ENCODE measurements at places on chromosomes 7 and 10.

DNA sequence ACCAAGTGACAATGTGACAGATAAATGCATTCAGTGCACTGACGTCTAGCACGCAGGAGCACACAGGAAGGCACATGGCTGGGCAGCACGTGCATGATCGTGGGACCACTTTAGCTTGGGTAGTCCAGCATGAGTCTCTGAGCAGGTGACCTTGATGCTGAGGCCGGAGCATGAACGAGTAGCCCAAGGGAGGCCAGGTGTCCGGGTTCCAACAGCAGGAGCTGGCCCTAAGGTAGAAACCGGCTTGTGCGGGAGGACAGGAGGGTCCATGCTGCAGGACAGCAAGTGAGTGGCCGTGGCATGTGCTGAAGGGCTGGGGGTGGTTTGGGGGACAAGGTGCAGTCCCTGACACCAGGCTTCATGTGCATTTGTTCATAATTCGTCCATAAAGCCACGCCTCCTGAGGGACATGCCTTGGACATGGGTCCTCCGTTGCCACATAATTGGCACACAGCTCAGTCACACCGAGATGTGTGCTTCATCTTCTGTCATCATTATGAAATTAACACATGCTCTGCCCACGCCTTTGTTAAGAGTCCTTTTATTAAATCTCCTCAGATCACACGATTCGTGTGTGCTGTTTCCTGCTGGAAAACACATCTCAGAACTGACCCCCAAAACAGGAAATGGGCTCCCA, 3.1 kb upstream of the STK32C start:
- no peak for DNase-seq

DNA sequence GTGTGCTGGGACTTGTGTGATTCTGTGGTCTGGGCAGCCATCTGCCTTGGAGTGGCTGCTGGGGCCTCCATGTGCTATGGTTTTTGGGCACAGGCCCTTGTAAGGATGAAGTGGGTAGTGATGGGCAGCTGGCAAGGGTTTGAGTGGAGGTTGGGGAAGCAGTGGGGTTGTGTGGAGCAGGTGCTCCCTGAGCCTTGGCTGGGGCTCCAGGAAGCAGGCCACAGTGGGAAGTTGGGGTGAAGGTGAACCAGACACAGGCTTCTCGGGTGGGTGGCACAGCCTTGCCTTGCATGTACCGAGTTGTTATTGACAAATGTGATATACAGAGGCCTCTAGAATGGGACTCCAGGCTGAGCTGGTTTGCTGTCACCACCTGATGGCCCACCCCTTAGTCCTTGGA, 82.3 kb downstream of the ADCY1 start:
- no peak for DNase-seq

DNA sequence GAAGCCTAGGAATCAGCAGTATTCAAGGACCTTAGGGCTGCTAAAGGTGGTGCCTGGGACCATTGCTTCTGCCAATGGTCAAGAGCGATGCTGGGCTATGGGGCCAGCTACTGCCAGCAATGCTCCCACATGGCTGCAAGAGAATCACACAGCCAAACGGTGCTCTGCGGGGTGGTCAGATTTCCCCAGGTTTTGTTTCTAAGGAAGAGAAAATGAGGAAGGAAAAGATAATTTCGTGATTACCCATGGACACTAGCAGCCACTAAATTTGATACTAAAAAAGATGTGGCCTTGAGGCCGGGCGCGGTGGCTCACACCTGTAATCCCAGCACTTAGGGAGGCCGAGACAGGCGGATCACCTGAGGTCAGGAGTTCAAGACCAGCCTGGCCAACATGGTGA, 83.0 kb downstream of the LYZL2 start:
- DNase-seq = no peak

DNA sequence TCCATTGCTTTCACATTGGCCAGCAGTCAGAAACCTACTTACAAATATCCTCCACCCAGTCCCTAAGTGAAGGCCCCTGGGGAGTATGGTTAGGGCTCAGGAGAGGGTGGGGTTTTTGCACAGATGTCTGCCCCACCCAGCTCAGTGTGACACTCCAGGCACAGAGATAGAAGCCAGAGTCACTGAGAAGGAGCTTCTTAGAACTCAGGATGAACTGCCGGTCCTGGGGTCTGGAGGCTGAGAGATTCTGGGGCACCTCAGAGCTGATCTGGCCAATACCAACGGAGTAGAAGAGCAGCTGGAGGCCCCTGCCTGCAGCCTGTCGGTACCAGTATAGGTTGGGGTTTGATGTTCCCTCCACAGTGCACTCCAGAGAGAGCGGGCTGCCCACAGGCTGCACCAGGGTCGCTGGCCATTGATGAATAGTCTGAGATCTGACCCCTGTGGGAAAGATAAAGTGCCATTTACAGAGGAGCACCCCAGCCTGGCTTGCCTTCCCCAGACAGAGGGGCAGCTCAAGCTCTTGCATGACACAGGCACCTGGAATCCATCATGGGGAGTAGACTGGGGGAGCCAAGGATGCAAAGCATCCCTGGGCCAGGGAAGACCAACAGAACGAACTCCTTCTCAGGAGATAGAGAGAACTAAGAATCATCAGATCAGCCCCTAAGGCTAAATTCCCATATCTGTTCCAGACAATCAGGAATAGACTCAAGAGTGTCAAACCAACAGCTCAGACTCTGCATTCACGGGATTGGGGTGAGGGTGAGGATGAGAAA, 41.9 kb downstream of the PRSS2 start:
- DNase-seq = peak; percentile 60

DNA sequence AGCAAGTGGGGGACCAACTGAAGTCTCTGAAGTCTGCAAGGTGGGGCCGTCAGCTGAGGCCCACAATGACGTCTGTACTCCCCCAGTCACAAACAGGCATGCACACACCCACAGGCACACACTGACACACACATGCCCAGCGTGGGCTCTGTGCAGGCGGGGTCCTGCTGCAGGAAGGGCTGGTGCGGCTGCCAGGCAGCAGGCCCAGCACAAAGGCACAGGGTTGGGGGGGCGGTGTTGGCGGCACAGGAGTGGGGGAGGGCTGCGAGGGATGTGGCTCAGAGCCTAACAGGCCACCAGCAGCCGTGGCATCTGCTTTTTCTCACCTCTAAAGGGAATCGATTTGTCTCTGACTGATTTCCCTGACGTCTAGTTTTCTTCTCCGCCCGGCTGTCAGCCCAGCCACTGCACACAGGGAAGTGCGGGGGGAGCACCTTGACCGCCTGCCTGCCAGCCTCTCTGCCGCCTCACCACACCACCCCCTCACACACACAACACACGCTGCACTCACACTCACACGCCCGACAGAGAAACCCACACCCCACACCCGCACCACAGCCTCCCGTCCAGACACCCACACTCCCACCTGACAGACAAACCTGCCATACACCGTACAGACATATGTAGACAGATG, 43.5 kb upstream of the ZMIZ1 start:
- no peak for DNase-seq

DNA sequence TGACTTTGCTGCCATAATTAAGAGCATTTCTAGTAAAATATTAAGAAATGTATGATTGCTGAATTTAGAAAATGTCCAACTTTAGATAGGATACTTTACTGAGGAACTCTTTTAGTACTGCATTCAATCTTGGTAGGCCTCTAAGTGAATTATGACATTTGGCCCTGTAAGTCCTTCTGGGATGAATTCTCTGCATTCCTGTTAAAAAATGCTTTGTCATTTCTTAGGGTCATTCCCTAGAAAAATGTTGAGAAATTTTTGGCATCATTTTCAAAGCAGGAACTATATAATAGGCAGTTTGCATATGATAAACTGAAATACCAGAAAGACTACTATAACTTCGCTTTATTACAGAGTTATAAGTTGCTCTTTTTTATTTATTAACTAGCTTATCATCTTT, 69.3 kb upstream of the PRR15 start:
- peak; percentile 84 for DNase-seq

DNA sequence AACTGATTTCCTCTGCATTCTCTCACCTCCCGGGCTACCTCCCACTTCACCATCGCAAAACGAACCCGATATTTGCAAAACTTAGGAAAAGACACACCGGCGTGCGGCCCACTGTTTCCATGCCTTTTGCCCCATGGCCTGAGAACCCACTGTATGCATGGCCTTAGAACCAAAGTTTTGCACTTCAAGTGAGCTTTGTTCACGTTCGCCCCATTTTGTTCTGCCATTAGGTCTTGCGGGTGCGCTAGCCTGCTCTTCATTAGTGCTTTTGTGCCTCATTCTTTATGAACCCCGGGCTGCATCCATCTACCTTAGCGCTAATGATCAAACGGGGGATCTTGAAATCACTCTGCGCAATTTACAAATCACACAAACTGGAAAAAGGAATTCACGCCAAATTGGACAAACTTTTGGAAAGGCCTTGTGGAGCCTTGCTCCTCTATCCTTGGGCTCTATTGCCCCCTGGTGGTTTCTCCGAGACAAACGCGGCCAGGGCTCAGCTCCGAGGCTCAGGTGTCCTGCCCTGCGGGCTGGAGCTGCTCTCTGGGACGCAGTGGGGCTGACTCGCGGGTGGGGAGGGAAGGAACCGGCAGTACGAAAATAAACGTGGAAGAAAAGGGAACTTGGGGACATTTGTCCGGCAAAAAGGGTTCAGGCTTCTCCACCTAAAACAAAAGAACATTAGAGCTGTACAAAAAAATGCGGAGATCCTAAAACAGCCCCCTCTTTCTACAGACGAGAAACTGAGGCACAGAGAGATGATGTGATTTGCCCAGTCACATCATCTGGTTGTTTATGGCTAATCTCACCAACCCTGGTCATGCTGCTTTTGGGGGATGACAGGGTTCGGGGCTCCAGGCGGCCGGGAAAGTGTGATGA, 300.4 kb upstream of the NFE2L3 start:
- peak; percentile 79 for DNase-seq

GRCh38 chr7:142303650-142304049, 45.8 kb upstream of the PRSS58 start:
- DNase-seq = no peak

GRCh38 chr10:131870831-131871672, 29.8 kb upstream of the PPP2R2D start:
- no peak for DNase-seq

- DNase-seq = no peak
Measured at GRCh38 chr7:35495377-35495776, 199.6 kb downstream of the HERPUD2 start.

DNA sequence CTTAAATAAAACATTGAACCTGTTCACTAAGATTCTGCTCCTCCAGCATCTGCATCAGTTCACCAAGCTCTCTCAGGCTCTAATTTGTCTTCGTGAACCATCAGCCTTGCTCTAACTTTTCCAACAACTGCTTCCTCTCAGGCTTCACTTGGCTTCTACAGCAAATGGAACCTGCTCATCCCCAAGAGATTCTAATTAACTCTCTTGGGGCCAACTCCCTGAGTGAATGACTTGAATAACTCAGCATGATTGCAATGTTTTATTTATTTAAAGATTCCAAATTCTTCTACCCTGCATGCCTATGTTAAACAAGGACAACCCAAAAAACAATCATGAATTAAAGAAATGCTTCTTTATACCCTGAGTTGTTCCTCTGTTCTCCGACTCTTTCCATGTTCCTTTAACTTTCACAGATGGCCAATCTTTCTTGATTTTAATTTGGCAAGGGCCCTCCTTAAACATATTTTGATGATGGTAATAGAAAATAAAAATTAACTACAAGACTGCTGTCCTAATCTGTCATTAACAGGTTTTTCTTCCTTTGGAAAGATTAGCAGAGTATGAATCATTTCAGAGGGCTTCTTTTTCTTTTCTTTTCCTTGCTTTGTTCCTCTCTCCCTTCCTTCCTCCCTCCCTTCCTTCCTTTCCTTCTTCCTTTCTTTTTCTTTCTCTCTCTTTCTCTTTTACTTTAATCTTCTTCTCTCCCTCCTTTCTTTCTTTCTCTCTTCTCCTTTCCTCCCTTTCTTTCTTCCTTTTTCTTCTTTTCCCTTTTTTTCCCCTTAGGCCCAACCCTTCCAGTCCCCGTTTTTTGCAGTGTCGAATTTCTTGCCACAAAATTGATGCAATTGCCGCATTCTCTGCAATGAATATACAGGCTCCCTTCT, 195.0 kb upstream of the RHOBTB1 start:
- DNase-seq = peak; percentile 62

DNA sequence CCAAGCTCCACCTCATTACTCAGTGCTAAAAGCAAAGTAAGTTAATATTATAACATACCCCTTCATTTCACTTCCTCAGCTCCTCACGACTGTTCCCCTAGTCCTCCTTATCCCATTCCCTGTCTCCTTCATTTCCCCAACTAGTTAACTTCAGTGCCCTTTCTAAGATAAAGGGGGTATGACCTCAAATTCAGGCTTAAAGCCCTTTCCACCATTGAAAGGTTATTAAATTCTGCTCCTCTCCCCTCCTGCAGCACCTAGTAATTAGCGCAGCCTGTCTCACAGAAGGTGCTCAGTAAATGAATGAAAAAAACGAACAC, 1.0 kb downstream of the CRPPA start:
- no peak for DNase-seq

DNA sequence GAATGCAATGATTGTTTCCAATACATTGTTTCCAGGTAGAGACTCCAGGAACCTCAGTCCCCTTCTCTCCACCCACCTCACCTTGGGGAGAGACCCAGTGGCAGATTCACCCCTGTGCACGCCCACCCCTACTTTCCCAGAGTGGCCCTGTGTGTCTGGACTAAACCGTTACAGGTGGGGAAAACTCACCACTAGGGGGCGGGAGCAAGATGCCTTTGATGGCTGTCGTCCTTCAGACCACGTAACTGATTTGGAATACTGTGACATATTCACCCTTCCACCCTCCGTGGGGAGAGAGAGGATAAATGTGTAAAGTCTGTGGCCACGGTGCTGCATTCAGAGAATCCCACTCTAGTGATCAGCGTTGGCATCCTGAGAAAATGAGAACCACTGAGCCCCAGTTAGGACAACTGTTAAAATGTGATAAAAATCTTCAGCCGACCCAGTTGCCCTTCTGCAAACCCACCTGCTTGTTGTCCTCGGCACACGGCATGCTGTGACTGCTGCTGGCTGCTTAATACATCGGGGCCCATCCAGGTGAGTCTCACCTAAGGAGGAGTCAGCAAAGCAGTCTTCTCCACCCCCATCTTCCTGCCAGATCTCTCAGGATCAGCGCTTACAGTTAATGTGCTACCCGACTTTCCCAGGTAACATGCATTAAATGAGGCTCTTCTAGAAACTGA, 41.5 kb upstream of the NMT2 start:
- DNase-seq = peak; percentile 70

- DNase-seq = no peak
Measured at GRCh38 chr10:18261063-18261610, 120.9 kb downstream of the CACNB2 start.

DNA sequence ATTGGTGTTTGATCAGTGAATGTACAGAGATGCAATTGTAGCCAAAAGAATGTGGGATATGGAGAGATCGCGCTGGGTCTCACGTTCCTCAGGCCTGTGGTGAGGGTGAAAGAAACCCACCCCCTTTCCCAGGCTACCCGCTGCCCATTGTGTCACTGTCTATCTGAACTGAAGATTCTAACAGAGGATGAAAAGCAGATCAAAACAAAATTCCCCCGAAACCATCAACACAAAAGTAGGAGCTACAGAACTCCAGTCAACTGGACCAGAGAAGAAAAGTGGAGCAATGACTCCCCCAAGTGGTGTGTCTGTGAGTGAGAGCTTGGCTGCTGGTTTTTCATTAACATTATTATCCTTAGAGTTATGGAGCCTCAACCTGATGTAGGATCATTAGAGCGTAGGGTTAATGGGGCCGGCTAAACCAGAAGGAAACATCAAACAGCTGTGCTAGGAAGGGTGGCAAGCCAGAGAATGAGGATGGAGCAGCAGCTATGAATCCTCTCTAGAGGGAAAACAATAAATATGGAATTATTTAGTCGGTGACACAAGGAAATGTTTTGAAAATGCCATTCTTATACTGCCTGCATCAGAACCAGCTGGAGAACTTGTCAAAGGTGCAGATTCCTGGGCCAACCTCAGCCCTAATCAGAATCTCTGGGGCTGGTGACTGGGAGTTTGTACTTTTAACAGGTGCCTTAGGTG, 38.3 kb downstream of the AKR1B1 start:
- peak; percentile 66 for DNase-seq

- peak; percentile 64 for DNase-seq
Measured at GRCh38 chr10:89217057-89217990, 10.2 kb upstream of the CH25H start.
